Forelimb muscle (tissue), 1 donor: ENCODE measurements at places on chromosomes 5 and 9. TPM values are rescaled to one million over a fixed set of nuclear protein-coding genes. Genes with fewer than 3 reads are reported as not detected.

Gene TTC23L
- 0.34 TPM for polyA plus RNA-seq

Gene CARD6
- 1.2 TPM for polyA plus RNA-seq

Gene MARCHF3
- polyA plus RNA-seq: 7.8 TPM

Gene ZDHHC11B
- polyA plus RNA-seq: 15.7 TPM

Gene TLX3
- not detected for polyA plus RNA-seq

Gene C9orf50
- 0.23 TPM for polyA plus RNA-seq

Gene EIF4E1B
- not detected for polyA plus RNA-seq

DNA sequence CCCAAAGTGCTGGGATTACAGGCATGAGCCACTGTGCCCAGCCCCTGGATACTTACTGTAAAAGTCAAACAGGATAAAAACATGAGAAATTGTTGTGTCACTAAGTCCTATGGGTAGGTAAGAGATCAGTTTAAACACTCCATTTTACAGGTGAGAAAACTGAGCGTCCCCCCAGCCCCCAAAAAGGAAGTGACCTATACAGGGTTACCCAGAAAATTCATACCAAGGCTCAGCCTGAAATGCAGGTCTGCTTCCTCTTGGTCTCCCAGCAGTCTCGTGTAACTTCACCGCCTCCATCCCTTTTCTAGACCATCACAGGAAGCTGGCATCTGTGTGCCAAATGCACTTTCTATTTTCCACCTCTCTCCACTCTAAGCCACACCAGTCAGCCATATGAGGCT is 57.2 kb downstream of the TMOD1 start:
- DNase-seq: no peak

GRCh38 chr5:155833287-155833686 is 493.7 kb upstream of the SGCD start:
- no peak for DNase-seq

- DNase-seq: no peak
These were observed 362.0 kb upstream of the CDH10 start for GRCh38 chr5:25006734-25007133.

- DNase-seq: no peak
These were observed 264.4 kb downstream of the SH3GL2 start for GRCh38 chr9:17843236-17843635.

DNA sequence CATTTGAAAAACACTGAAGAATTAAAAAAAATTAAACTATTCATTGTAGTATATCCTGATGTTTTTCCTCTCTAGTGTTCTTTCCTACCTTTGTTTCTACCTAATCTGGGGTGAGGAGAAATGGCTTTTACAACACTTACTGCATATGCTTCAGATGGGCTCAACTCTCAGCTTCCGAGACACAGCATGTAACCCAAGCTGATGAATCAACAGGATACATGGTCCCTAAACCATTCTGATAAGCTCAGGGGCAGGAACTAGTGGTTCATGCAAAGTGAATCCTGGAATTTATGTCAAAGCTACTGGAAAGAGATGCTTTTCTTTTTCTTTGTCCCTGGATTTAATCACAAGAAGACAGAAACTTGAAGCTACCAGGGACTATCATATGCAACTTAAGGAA is 672.5 kb upstream of the RORB start:
- no peak for DNase-seq

DNA sequence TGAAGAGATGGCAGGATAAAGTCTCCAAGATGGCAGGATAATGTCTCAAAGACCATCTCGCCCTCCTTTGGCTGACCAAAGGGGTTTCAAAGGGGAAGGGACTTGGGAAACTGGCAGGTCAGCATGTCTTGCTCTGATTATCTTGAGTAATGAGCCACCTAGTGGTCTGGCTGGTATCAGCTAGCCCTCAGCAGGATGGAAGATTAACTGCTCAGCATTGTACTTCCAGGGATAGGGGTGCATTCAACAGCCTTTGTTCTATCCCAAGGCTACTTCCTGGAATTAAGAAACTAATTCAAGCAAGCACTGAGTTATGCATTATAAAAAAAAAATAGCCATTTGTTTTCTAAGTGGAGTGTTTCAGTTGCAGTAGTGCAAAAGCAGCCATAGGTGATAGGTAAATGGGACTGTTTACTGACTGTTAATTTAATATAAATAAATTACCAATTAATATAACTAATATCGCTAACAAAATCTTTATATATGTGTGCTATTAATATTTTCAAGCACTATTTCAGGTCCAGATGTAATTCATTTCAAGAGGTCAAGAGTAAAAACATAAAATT is 555.5 kb downstream of the CDH9 start:
- no peak for DNase-seq

- no peak for DNase-seq
These were observed 113.1 kb downstream of the JMY start for GRCh38 chr5:79349047-79349446.

DNA sequence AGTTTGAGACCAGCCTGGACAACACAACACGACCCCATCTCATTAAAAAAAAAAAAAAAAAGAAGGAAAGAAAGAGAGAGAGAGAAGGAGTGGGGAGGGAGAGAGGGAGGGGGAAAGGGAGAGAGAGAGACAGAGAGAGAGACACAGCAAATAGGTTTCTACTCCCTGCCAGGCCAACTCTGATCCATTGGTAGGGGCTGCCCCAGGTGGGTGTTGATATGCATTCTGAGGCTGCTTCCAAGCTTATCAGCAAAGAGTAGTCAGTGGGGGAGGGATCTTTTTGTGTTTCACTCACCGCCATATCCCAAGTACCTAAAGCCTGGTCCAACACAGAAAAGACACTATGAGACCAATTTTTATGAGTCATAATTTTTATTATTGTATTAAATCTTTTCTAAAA is 57.0 kb upstream of the SAP30L start:
- no peak for DNase-seq

DNA sequence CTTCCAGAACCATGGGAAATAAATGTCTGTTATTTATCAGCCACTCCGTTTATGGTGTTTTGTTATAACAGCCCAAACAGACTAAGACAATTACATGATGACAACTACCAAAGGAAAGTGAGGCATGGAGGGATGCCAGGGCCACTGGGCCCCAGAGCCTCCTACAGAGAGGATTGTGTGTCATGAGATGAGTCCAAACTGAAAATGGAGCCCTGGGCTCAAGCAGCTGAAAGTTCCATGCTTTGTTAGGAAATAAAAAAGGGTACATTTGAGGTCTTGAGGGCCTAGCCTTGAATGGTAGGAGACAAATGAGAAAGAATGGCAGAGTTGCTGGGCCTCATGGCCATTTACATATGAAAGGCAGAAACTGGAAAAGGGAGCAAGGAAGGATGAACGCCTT is 586.5 kb downstream of the CETN3 start:
- DNase-seq: no peak

DNA sequence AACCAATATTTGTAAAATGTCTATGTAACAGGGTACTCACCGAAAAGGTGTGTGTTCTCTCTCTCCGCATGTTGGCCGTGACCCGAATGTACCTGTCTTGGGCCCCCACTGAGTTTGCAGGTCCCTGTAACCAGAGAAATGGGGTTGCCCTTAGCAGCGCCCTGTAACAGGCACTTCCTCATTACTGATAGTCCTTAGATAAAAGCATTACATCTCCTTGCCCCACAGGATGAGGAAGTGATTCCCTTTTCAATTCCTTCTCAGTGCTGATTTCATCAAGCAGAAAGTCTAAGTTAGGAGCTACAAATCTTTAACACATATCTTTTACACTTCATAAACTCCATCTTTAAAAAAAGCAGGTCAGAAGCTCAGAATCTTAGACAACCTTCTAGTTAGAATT is 15.2 kb upstream of the HMHB1 start:
- no peak for DNase-seq

DNA sequence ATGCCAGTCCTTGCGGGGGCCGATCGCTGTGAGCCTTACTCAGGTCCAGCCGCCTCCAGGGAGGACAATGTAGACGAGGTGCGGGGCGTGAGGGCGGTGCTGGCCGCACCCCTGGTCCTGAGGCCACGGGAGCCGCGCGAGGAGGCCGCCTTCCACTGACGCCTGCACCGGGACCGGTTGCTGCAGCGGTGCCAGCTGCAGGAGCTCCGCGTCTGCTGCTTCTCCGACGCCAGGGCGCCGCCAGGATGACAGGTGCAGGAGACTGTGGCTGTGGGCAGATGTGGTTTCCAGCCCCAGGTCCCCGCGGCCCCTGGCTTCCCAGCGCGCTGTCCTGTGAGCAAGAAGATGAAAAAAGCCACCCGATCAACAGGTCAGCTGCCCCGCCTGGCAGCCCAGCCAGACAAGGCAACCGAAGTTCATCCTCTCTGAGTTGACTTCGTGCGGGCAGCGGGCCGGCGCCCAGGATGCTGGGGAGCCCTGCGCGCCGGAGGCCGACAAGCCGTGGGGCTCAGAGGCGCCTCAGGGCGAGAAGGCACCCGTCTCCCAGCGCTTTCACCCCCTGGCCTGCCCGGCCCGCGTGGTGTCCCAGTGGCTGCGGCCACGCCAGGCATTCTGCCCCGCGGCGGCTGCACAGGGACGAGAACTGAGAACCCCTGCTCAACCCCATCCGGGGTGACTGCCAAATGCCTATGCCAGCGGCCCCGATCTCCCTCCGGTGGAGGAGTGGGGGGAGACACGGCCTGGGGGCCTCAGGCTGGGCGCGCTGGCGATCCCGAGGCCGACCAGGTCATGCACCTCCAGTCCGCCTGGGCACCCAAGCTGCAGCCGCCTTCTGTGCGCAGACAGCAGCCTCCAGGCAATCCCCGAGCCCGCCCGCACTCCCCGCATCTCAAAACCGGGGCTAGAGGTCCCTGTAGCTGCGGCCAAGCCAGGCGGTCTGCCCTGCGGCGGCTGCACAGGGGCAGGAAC is 43.4 kb upstream of the BICD2 start:
- no peak for DNase-seq

GRCh38 chr9:104775976-104776375 is 12.0 kb downstream of the NIPSNAP3B start:
- no peak for DNase-seq

GRCh38 chr9:96505316-96505991 is 55.5 kb downstream of the HABP4 start:
- DNase-seq: no peak

DNA sequence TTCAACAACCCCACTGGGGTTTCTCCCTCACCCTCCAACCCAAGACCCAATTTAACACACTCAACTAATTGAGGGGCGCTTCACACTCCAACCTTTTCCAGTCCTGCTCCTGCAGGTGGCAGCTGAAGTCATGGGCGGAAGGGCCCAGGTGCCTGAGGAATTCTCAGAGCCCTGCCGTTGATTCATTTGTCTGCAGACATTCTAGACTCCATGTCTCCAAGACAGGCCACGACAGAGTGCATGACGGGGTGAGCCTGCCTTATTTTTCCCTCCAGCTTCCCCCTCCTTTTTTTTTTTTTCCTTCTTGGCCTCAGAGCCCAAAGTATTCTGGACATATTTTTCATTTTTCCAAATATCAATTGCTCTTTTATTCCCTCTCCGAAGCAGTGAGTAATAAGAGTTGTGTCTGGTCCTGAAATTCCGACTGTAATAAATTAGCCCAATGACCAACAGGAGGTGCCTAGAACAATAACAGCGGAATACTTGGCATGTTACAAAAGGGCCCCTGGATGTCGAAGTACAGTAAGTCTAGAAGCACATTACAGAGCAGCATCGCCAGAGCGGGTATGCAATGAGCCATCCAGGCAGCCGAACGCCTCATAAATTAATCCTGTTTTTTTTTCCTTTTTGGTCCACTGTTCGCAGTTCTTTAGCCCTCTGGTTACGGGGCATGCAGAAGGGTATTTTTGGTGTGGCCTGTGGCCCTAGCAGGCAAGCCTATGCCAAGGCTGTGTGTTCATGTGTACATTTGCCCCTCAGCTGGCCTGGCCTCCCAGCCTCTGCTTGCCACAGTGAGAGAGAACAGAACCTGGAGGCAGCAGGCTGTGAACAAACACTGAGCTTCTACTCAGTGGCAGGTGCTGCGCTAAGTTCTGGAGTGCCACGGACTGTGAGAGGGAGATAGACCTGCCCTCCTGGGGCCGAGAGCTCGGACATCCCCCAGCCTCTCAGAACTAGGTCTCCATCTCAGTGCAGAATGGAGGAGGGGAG is 8.6 kb upstream of the SMIM23 start:
- peak; percentile 13 for DNase-seq

DNA sequence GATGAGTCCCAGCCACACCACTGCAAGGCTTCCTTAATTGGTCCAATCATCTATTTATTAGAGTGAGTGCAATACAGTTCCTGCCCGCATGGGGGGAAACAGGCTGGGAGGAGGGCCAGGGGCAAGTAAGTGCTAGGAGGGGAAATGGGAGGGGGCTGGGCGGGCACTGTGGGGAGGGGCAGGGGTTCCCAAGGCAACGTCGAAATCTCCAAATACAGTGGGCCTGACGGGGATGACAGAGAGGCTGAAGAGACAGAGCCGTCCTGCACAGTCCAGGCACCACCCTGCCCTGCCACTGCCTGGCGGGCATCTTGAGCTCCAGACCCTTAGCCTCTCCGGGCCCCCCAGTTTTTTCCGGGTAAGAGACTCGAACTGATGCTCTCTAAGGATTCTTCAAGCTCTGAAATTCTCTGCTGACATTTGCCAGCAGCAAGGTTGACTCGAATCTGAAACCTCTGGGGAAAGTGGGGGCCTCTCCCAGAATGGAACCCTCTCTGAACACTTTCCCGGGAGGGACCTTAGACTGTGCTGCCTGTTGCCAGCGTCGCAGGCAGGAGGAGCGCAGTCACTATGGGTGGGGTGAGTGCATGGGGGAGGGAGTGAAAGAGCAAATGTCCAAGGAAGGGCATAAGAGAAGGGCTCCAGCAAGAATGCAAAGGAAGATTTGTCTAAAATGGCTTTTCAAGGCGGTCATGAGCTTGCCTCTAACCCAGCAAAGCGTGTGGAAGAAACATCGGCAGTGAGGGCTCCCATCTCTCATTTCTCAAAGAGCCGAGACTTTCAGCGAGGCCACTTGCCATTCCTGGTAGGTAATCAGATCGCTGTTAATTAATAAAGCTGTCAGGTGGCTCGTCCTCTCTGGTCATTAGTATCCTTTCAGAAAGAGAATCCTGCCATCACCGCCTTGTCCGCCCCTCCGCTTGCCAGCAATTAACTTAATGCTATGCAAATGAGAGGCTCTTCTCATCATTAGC is 99.0 kb downstream of the GTF3C4 start:
- DNase-seq: no peak

GRCh38 chr5:81898403-81898802 is 73.4 kb upstream of the ATG10 start:
- DNase-seq: no peak

DNA sequence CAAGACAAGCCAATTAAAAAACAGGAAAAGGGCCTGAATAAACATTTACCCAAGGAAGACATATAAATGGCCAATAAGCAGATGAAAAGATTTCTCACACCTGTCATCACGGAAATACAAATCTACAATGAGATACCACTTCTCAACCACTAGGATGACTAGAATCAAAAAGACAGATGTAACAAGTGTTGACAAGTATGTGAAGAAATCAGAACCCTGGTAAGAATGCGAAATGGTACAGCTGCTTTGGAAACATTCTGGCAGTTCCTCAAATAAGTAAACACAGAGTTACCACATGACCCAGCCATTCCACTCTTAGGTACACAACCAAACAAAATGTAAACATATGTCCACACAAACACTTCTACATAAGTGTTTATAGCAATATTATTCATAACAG is 32.5 kb downstream of the LEAP2 start:
- no peak for DNase-seq

DNA sequence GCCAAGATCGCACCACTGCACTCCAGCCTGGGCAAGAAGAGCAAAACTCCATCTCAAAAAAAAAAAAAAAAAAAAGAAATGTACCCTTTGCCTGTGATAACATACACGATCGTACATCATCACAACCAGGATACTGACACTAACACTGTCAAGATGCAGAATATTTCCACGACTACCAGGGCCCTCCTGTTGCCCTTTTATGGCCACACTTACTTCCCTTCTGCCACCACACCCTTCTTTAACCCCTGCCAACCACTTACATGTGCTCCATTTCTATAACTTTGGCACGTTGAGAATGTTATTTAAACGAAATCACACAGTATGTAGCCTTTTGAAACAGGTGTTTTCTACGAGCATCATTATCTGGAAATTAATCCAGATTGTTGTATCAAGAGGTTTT is 69.0 kb upstream of the OTULINL start:
- no peak for DNase-seq
